Activated T-helper 2 cell treated with anti-CD3 and anti-CD28 coated beads, Interferon-gamma antibody, Interleukin-2, Interleukin-4, amounts not matched to agents 10 μg/mL and 5 μg/mL and 100 μg/mL, durations not matched to agents 14 hours and 24 hours and 36 hours (primary cell): ENCODE measurements at places on chromosomes 3 and 15.

DNA sequence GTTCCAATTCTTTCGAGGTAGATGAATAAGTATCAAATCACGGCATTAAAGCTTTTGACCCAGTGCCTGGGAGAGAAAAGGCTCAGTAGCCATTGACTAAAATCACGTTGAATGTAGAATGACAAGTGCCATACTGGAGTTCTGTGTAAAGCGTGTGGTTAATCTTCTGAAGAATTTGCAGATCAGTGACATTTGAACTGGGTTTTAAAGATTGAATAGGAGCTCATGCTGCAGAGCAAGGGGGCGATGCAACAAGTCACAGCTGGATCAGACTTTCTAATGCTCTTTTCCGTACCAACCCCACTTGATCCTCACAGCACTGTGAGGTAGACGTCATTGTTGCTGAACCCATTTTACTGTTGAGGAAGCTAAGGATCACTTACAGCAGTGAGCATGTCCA is 49.5 kb upstream of the TPM1 start:
- DNase-seq: no peak

DNA sequence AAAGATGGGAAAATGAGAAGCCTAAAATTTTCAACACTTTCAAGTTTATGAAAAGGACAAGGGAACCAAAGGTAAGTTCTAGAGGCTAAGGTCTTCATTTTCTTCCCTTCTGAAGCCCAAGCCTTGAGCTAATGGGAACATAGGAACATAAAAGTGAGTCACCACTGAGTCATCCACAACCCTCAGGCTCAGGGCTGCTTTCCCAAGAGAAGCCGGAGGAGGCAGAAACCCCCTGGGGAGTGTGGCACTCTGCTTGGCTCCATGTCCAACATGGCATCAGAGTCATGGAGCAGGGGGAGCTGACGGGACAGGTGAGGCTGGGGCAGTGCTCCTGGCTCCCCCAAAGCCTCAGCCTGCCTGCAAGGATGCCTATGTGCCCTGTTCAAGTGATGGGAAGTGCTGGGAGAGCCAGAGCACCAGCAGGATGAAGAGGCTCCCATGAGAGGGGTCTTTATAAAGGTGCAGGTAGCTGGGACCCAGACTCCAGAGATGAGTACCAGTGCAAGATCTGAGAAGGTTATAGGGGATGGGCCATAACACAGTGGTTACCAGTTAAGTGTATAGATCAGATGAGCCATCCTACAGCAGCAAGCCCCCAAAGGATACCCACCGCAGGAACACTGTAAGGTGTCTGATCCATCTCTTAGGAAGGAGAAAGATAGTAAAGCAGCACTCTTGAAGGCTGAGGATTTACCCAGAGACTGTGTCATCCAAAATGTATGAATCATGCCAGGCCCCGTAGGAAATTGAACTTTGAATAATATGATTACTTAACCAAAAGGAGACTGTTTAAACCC is 31.8 kb upstream of the RYR3 start:
- DNase-seq: no peak

- no peak for DNase-seq
Observed at GRCh38 chr15:62498712-62499111, 333.6 kb upstream of the C2CD4B start.

- DNase-seq: no peak
Observed at GRCh38 chr15:55527150-55527549, 19.1 kb upstream of the DNAAF4 start.
